IPS-NIHi11 (cell line): ENCODE measurements at places on chromosomes 3 and 15.
A peak's percentile ranks its signal among the peaks of the same experiment; 100 is the strongest.

GRCh38 chr3:155015776-155016436, 64.2 kb upstream of the MME start:
- DNase-seq: no peak

GRCh38 chr3:57078344-57078634, 17.8 kb downstream of the SPATA12 start:
- peak; percentile 41 for DNase-seq

GRCh38 chr15:101551696-101552591, 62.4 kb upstream of the PCSK6 start:
- DNase-seq: no peak

- no peak for DNase-seq
Observed at GRCh38 chr15:86121568-86122225, 42.0 kb downstream of the AGBL1 start.

DNA sequence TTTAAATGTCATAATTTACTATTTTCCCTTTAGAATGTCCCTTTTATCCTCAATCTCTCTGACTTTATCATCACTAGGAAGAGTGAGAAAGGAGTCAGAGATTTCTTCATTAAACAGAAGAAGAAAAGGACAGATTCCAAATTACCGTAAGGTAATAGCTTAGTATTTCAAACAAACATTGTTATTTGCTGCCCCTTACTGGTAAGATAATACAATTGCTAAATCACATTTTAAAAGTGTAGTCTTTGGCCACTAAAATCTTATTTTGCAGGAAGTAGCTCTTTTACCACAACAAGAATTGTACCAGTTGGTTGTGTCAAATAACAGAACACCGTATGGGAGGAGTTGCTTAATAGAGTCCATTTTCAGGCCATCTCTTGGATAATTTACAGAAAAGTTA, 53.7 kb downstream of the CGGBP1 start:
- peak; percentile 13 for DNase-seq
